EL (cell line): ENCODE measurements at places on chromosomes 3 and 15.
A peak's percentile ranks its signal among the peaks of the same experiment; 100 is the strongest.

DNA sequence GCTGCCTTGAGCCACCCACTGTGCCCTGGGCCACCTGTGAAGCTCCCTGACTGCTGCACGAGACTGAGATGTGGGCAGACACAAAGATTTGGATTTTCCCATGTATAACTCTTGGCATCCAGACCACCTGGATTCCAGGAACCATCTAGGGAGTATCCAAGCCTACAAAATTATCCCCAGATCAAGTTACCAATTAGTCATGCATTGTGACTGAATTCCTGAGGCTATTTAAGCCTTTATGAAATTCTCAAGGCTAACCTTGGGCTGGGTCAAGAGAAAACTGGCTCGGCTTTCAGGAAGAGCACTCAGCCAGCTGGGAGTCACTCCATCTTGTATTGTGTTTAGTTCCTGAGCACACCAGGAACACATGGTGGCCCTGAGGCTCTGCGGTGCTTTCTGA is 13.3 kb upstream of the ATP13A5 start:
- peak; percentile 20 for DNase-seq

DNA sequence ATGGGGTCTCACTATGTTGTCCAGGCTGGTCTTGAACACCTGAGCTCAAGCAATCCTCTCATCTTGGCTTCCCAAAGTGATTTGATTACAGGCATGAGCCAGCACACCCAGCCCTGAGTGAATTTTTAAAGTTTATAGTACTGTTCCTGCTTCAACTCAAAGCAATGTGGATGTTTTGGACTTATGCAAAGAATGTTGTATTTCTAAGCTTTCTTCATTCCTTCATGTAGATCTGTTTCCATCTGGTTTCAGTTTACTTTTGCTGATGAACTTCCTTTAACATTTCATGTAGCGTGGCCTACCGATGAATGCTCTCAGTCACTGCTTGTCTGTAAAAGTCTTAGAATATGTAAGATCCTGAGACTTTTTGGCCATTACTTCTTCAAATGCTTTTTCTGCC is 23.2 kb downstream of the NRG4 start:
- DNase-seq: peak; percentile 5

- DNase-seq: no peak
Measured at GRCh38 chr3:152684279-152684678, 150.7 kb upstream of the P2RY1 start.

GRCh38 chr15:25795712-25796111 is 67.4 kb downstream of the ATP10A start:
- DNase-seq: no peak

- DNase-seq: no peak
Measured at GRCh38 chr3:9553021-9553947, at the start of gene LHFPL4. LHFPL4 (minus strand) TSS chr3:9553822; CDS start chr3:9552679, 1,143 bp downstream.

DNA sequence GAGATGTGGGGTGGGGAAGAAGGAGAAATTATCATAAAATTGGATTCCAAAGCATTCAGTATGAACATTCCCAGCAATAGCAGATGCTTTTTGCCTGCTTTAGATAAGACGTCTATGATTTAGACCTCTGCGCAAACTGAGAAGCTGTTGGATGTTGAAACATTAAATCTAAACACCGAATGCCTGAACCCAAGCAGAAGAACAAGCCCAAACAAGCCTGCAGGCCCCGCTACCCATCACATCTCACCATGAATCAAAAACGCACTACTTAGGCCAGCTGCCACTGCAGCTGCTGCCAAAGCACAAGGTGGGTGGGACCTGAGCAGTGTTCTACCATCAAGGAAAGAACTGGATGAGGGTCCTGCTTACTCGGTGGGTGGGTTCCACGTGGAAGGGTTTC is 24.4 kb upstream of the THBS1 start:
- DNase-seq: no peak

DNA sequence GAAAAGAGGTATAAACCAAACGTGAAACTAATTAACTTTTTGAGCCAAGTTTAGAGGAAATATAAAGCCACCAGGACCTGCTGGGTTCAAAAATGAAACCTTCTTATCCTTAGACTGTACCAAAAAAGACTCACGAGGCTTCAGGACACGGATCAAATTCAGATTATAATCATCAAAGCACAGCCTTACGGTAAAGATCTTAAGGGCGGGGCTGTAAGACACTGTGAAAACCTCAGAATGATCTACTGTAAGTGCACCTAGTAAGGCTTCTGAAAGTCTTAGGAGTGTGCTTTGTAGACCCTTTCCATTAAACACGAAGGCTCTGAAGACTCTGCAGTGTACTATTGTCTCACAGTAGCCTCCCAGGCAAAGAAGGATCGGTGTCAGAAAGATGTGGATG is 26.8 kb downstream of the TARS3 start:
- DNase-seq: no peak

- DNase-seq: peak; percentile 17
Measured at GRCh38 chr3:42979044-42979972, at the start of gene GASK1A. GASK1A (plus strand) TSS chr3:42979311; CDS start chr3:42979643, 332 bp downstream.

DNA sequence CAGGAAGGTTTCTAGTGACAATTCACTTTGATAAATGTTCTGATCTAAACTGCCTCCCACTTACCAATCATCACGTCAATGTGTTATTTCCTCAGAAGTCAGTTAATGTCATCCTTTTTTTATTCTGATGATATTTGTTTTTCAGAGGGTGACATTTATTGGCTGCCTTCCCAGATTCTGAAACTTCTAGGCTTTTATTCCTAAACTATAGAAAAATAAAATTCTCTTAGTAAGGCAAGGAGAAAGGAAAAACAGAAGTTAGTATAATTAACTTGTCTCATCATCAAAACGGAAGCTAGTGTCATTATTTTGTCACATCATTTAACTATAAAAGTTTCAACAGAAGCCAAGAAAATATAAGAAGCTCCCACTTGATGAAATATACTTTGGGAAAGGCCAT is 100.0 kb upstream of the C3orf80 start:
- DNase-seq: no peak

DNA sequence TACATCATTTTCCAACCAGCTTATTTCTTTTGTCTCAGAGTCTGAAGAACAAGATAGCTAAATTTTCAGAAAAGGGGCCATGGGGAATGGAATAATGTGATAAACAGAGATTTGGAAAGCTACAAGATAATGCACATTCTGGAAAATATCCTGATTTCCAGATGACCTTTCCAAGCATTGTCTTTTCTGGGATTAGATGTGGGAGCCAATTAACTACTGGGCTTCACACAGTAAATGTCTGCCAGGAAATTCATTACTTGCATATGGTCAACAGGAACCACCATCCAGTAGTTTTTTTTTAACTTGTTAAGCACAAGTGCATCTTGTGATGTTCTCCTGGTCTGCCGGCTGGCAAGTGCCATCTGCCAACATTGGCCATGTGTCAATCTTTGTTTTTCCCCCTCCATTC is 131.1 kb upstream of the BFSP2 start:
- DNase-seq: no peak

- DNase-seq: peak; percentile 97
Measured at GRCh38 chr3:194135806-194136518, at the start of gene HES1. HES1 (plus strand) TSS chr3:194136148; CDS start chr3:194136381, 233 bp downstream.

GRCh38 chr3:38148311-38148882 is 9.9 kb downstream of the MYD88 start:
- no peak for DNase-seq

GRCh38 chr15:99138491-99138982 is 33.7 kb downstream of the SYNM start:
- no peak for DNase-seq

DNA sequence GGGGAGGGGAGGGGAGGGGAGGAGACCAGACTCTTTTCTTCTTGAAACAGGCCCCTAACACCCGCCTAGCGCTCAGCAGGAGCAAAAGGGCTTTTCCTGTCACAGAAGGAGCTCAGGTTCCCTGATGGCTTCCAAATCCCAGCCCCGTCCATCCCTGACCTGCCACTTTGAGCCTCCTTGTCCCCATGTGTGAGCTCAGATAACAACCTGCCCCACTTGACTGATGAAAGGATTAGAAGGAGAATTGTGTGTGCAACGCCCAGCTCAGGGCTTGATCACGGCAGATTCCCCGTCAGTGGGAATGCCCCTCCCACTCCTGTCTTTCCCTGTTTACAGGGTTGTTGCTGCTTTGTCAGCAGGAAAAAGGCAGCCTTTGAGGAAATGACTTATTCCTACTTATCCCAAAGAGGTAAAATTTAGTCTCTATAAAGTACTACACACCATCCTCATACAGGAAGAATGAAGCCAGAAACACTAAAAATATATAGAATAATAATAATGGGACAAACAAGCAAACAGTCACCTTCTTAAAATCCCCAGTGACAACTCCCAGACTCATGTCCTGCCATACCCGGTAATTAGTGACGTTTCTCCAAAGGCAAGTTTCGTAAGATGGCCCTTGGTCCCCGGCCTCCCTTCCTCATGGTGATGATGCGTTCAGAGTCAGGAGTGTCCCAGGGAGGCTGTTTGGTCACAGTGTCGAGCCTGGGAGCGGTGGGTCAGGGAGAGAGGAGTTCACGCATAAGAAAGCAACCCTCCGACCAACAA is 6.1 kb upstream of the LRRC15 start:
- DNase-seq: no peak

- DNase-seq: peak; percentile 40
Measured at GRCh38 chr3:100637197-100637631, 27.8 kb downstream of the ADGRG7 start.

- peak; percentile 86 for DNase-seq
Measured at GRCh38 chr3:171349392-171349791, 110.8 kb downstream of the TNIK start.

GRCh38 chr15:96521386-96521785 is 190.9 kb downstream of the NR2F2 start:
- no peak for DNase-seq
